Effector memory CD4-positive, alpha-beta T cell (primary cell): ENCODE measurements at places on chromosomes 13 and 19.
A peak's percentile ranks its signal among the peaks of the same experiment; 100 is the strongest.

DNA sequence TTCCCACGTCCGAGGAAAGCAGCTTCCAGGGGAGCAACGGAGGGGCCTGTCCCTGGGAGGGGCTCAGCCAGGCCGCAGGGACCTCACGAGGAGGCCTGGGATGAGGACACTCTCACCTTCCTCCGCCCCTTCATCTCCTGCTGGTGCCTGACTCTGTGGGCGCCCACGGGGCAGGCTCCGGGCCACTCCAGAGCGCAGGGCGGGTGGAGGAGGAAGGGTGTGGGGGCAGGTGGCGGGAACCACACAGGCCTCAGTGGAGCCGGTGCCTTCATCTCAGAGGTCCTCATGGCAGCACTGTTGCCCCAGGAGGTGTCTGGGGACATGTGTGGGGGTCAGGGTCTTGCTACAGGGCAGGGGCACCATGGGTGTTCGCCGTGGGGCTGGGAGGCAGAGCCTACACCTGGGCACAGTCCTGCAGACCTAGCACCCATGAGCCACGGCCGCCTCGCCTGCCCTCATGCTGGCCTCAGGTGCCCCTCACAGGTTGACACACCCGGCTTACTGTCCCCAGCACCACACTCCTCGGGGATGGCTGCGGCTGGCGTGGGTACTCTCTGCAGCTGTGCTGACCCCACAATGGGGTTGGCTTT is 10.1 kb upstream of the TMEM255B start:
- DNase-seq, result no peak

- peak; percentile 14 for DNase-seq
Measured at GRCh38 chr19:16778796-16779411, 50.3 kb upstream of the SIN3B start.

GRCh38 chr19:8238251-8238650 is 29.1 kb downstream of the CERS4 start:
- DNase-seq, result no peak

DNA sequence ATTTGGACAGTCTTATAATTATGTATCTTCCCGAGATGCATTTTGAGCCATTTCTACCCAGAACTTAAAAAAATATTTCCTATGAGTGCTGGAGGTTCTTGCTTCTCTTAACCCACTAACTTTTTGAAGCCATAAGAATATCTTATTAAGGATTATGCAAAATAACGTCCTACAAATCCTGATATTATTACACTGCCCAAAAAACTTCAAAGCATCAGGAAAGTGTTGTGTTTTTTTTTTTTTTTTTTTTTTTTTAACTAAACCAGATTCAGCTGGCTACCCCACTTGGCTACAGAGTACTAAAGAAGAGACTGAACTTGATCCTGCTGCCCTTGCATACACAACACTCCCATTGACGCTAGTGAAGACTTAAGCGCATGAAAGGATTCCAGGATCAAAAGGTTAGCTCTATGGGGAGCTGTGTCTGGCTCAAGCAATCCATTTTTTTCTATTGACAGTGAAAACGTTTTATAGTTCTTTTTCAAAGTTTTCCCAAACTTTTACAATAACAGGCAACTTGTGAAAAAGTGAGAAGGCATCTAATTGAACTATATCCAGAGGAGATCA is 141.4 kb downstream of the KCNRG start:
- no peak for DNase-seq

DNA sequence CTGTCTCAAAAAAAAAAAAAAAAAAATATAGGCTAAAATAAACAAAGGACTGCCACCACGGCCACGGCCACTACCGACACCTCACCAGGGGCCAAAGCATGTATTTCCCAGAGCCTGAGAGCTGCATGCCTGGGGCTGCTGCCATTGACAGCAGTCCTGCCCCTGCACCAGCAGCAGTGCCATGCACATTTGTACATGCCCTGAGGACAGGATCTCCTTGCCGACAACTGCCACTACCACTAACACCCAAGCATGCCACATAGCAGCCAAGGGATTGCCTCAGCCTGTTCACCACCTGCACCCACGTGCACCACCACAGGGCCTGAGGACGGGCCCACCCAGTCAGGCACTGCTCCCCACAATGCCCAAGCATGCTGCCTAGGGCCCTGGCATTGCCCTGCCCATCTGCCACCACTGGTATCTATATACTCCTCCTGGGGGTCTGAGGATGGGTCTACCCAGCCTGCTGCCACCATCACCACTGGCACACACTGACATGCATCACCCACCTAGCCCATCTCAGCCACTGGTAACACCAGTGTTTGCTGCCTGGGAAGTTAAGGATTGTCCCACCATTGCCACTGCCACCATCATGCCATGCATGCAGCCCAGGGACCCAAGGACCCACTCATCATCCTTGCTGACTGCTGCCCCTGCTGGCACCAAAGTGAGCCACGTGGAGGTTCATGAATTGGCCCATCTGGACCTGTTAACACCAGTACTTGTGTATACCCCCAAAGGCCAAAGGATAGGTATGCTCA is 10.6 kb upstream of the NUP62 start:
- no peak for DNase-seq

DNA sequence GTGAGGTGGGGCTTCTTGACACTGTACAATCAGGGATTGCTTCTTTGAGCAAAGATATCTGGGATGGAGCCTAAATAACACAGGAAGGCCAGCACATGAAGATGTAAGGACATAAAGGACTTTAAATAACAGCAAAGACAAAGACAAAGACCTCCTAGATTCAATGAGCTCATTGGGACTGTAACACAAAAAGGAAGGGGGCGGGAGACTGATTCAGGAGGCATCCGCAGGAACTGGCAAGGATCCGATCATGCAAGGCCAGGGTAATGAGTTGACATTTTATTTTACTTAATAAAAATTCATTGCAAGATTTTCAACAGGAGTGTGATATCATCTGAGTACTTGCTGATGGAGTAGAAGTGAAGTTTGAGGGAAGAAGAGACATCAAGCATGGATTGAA is 121.5 kb downstream of the LHFPL6 start:
- no peak for DNase-seq

DNA sequence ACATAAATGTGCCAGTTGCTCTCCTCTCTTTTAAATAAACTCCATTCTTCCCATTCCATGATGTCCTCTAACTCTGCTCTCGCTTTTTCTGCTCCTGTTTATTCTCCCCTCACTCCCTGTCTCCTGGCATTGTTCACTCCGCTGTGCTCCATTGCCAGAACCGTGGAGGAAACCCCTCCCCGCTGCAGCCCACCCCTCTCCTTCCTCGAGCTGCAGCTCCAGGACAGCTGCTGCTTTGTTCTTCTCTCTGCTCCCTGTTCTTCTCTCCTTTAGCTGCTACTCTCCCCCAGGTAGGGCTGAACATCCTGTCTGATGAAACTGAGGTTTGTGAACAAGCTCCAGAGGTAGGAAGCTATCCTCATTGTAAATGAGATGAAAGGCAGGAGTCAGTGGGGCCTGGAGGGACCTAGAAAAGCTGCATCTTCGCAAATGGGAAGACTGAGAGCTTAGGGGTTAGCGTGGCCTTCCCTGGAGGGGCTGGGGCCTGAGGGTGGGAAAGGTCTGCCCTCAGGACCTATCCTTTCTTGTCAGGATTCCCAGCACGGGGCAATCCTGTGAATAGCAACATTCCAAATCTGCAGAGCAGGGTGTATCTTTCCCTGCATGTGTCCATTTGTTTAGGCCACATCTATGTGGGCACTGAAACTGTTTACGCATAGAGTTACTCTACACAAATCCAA is 243.7 kb downstream of the DNAJC15 start:
- no peak for DNase-seq

GRCh38 chr19:1284293-1284978 is 1.2 kb upstream of the EFNA2 start:
- no peak for DNase-seq

DNA sequence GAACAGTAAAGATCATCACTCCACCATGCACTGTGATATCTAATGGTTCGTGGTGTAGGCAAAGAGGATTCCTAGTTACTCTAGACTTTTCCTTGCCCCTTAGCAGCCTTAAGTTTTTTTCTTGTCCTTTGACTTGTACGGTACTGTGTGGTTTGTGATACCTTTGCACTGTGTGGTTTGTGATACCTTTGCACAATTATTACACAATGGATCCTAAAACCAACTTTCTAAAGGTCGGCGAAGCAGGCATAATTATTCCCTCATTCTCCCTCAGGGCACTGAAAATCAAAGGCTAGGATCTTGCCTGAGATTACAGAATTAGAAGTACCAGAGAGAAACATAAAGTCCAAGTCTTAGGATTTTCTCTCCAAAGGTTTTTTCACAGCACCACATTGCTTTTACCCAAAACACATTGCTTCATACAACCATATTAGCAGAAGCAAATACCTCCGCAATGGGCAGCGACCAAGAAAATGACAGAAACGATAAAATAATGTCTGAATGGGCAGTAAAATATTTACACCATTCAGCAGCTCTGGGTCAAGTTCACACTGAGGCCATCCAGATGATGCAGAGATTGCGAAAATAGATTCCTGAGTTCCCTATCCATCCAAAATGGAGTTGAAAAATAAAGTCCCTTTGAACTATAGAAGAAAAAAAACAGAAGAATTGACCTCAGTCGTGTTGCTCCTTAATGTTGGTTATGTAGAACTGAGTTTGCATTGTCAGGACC is 106.4 kb downstream of the FGF14 start:
- DNase-seq, result no peak

GRCh38 chr19:43755256-43755801 is 567 bp upstream of the SMG9 start:
- peak; percentile 69 for DNase-seq

DNA sequence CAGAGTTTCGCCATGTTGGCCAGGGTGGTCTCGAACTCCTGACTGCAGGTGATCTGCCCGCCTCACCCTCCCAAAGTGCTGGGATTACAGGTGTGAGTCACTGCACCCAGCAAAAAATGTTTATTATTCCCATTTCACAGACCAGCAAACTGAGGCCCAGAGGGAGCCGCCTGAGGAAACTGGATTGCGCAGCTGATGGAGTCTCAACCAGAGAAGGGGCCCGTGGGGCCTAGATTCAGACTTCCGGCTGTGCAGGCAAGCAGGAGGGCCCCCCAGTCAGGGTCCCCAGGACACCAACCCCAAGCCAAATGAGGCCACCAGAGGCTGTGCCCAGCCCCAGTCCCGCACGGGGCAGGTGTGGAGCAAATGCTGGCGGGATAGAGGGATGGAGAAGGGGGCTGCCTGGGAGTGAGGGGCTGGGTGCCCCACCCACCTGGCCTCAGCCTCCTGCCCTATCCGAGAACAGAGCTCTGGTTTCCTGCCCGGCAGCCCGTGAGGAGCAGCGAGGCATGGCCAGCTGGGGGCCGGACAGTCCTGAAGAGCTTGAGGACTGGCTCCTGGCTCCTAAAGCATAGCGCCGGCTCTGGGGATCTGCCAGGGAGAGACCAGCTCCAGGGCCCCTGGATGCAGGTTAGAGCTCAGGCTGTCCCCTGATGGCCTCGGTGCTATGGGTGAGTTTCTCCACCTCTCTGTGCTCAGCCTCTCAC is 22.0 kb downstream of the MISP start:
- no peak for DNase-seq

GRCh38 chr13:69199664-69200063 is 908.0 kb upstream of the ATXN8OS start:
- DNase-seq, result no peak

- no peak for DNase-seq
Measured at GRCh38 chr13:71838842-71839241, 28.2 kb downstream of the DACH1 start.

GRCh38 chr13:32878163-32878562 is 138.1 kb upstream of the KL start:
- DNase-seq, result no peak

GRCh38 chr19:11016631-11017030 is 55.8 kb downstream of the SMARCA4 start:
- no peak for DNase-seq

DNA sequence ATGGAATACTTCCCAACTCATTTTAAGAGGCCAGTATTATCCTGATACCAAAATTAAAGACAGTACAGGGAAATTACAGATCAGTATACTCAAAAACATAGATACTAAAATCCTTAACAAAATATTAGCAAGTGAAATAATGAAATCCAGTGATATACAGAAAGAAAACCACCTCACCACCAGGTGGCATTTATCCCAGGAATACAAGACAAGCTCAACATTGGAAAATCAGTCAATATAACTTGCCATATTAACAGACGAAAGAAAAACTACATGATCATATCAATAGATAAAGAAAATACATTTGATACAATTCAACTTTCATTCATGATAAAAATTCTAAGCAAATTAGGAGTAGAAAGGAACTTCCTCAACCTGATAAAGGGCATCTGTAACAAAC is 6.7 kb upstream of the GNA15 start:
- no peak for DNase-seq

DNA sequence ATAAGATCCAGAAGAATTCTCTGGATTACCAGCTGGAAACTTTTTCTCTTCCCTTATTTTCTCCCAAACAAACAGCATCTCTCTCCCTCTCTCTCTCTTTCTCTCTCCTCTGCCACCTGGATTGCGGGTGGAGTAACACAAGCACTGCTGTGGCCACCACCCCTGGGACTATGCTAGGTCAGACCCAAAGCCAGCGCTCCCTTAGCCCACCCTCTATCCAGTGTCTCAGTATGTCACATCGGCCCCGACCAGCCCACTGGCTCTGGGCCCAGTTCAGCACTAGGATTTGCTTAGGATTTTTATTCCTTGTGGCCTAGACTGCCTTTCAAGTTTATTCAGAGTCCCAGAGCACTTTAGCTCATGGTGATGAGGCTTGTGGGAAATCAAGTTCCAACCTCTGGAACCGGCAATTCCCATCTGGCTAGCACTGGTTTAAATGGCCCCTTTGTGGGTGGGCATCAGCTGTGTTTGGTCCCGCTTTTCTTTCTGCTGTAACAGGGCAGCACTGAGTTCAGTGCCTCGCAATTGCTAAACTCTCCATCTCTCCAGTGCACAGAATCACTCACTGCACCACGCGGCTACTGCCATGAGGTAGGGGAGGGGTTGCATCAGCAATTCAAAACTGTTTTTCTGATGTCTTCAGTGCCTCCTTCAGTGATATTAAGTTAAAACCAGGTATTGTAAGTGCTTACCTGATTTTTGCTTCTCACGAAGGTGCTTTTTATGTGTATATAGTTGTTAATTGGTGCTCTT is 1623.1 kb downstream of the SLITRK5 start:
- DNase-seq, result no peak

DNA sequence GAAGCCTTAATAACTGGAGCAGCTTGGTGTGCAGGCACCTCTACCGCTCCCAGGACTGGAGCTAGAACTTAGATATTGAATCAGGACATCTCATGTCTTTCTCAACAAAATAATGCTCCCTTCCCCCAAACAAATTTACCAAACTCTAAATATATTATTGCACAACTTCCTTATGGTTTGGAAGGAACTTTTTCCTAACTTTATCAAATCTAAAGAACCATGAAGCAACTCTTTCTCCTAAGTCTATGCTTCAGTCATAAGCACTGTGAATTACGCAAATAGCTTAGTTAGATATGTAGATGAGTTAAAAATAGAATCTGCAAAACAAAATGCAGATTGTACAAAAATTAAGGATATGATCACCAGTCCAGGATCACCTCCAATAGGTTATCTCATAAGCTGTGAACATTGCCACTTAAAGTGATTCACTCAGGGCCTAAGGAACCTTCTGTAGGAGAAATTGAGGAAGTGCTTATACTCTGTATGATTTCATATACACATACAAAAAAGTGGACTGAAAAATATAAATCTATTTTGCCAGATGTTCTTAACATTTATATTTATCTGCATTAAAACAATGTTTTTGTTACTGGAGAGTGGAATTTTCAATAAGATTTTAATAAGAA is 20.4 kb upstream of the MAB21L1 start:
- DNase-seq, result no peak
